ENCODE measurements at places on chromosomes 6 and 20.

DNA sequence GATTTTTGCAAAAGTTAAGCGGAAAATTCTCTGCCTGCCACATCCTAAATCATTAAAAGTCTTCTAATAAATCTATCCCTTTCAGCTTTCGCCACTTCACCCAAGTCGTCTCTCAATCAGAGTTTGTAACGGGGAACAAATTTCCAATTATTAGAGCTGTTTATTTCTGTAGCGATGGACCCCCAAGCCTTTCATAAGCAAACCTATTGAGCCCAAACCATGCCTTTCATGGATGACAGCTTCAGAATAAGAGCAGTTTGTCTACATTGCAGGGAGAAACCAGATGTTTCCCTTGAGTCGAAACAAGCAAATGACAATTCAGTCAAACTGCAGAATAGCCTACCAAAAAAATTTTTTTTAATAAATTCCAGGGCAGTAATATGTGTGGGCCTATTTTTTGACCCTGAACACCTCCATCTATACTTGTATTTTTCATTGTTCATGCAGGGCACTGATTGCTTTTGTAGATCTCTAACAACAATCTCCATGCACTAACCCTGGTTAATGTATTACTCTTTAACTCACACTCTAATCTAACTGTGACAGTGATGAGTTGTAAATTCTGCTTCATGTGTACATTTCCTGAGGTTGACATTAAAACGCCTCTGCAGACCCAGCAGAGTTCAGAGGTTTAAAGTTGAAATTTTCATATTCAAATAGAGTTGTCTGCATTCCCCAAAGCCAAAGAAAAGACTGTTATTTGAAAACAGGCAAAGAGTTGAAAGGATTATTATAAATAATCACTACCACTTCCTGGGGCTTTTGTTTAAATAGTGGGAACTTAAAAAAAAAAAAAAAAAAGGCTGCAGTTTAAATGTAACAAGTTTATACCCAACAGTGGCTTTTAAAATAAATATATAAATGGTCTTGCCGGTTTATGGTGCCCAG, 64.5 kb downstream of the ATP9A start:
- no peak for DNase-seq

GRCh38 chr6:33589731-33590530, 9.9 kb upstream of the BAK1 start:
- DNase-seq: no peak

GRCh38 chr6:169725125-169726048, 1.1 kb upstream of the PHF10 start:
- DNase-seq: peak; percentile 40

- DNase-seq: no peak
Observed at GRCh38 chr6:72784071-72784470, 162.2 kb downstream of the KCNQ5 start.

- no peak for DNase-seq
Observed at GRCh38 chr6:170374571-170375444, 68.2 kb downstream of the FAM120B start.

GRCh38 chr6:16402581-16402900, 164.2 kb downstream of the GMPR start:
- no peak for DNase-seq

GRCh38 chr6:170172825-170173256, 118.0 kb downstream of the DLL1 start:
- DNase-seq: no peak

DNA sequence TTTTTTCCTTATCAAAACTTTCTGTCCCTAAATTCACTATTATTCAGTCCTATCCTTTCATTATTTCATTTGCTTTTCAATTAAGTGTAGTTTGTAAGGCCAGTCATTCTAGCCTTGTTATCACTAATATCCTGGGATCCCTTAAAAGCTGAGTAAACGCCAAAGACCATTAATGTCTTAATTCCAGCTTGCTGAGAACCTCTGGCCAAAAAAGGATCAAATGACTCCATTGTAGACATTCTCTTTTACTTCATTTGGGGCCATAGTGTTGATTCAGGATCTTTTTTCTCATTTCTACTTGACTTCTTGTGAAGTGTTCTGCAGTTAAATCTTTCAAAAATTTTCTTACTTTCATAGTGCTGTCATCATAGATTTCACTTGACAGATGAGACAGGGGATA, 379.7 kb downstream of the LAMA2 start:
- no peak for DNase-seq

DNA sequence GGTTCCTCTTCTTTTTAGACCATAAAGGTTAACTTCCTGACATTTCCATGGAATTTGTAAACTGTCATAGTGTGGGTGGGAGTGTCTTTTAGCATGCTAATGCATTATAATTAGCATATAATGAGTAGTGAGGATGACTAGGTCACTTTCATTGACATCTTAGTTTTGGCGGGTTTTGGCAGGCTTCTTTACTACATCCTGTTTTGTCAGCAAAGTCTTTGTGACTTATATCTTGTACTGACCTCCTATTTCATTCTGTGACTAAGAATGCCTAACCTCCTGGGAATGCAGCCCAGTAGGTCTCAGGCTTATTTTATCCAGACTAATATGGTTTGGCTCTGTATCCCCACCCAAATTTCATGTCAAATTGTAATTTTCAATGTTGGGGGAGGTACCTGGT, 149.6 kb upstream of the SYNCRIP start:
- DNase-seq: no peak

DNA sequence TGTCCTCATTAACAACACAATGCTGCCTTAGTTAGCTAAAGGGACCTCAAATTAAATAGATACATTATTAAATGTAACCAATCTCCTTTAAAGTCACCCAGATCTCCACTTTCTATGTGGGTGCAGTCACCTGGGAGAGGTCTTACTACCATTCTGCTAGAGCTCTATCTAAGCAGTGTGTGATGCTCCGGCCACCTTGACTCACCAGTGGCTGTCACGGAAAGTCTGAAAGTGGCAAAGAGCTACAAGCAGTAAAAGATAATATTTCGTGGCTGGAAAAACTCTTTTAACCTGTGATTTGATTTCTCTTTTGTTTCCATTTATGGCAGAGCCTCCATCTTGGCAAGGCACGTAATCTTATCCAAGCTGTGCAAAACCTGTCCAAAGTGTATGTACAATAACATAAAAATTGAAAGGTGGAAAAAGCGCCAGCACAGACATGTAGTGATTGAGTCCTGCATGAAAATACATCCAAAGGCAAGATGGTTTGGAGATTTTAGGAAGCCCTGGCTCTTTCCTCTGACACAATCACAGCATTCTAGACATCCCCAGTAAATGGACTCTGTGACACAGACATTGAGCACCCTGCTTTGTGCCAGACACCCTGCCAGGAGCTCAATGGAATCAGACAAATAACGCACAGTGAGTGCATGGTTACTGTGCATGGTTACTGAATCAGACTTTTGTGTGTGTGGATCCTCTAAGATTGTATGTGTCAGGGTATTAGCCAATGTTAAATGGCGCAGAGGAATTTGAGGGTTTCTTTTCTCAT, 116.6 kb downstream of the ADAT2 start:
- DNase-seq: no peak

- no peak for DNase-seq
Observed at GRCh38 chr6:53361549-53362031, 12.8 kb upstream of the ELOVL5 start.

- DNase-seq: no peak
Observed at GRCh38 chr6:42375007-42375635, 76.6 kb downstream of the TRERF1 start.

- no peak for DNase-seq
Observed at GRCh38 chr6:150687508-150687907, 87.8 kb downstream of the PLEKHG1 start.

DNA sequence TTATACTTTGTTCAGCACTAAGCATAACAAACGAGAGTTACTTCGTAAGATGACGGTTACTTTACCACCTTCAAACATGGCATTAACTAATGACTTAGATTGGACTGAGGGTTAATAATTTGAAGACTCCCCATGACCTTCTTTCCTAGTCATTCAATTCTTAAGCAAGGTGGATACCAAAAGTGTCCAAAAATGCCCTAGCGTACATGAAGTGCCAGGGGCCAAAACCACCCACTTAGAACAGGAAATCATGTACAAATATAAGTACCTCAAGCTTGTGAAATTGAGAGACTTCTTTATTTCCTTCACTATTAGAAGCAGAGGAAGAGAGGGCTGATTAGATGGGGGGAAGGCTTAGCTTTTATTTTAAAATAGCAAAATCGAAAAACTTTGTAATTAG, 166.4 kb downstream of the ATXN1 start:
- DNase-seq: no peak

DNA sequence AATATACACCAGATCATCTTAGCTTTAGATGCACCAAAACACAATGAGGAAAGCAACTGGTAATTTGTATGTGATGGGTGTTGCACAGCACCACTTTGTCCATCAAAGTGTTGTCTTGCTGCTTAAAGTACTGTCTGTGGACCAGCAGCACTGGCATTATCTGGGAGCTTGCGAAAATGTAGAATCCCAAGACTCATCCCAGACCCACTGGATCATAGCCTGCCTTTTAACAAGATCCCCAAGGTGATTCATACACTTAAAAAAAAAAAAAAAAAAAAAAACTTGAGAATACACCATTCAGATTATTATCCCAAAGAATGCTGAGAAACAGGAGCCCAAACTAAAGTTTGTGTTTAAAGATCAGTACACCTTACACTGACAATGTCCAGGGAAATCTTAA, 123.4 kb downstream of the TASP1 start:
- no peak for DNase-seq

DNA sequence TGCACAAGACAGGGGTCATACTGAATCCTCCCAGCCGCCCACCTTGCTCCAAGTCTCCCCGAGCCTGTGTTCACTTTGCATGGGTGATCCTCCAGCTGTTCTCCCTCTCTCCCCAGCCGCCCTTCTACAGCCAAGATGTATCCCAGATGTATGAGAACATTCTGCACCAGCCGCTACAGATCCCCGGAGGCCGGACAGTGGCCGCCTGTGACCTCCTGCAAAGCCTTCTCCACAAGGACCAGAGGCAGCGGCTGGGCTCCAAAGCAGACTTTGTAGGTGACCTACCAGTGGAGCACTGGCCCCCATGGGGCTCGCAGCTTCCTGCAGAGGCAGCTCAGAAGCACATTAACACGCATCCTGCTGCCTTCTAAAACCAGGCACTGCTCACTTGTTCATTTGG, 14.6 kb upstream of the IFT52 start:
- no peak for DNase-seq

DNA sequence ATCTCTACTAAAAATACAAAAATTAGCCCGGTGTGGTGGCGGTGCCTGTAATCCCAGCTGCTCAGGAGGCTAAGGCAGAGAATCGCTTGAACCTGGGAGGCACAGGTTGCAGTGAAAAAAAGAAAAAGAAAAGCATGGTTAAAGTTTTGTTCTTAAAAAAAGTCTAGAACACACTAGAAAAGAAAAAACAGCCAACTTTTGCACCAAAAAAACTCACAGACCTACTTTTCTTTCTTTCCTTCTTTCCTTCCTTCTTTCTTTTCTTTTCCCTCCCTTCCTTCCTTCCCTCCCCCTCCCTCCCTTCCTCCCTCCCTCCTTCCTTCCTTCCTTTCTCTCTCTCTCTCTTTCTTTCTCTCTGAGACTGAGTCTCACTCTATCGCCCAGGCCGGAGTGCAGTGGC, 204.4 kb downstream of the BTBD9 start:
- DNase-seq: no peak

All from GF-D8 (cell line).